ENCODE measurements at places on chromosomes 1 and 21.

DNA sequence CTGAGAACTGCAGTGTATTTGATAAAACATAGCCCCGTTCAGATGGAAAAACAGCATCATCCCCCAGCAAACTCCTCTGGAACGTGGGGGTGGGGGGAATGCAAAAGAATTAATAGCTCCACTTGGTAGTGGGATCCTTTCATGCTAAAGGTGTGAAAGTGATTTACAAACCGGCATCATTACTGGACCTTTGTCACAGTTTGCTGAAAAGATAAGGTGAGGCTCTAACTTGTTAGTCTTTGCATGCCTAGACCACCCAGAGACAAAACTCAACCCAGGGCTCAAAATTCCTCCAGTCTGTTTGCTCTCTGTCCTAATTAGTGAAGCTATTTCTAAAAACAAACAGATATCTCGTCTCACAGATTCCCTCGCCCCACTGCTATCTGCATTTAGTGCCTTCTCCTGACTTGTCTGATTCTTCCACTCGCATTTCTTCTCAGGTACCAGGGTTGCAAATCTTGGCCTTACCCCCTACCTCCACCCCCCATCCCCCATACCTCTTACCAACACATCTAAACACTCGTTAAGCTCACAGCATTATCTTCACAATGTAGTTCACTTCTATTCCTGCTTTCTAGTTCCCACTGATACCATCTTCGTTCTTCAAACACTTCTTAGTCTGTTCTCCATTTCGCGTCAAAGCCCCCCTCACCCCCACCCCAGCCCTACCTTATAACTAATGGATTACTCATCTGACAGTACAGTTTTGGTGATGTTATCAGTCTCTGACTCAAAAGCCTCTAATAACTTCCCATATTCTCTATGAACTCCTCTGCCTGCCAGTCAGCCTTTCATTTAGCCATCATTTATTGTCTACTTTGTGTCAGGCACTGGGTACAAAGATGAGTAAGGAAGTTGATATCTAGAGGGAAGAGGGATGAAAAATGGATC, 11.8 kb downstream of the IER5 start:
- DNase-seq, result no peak

DNA sequence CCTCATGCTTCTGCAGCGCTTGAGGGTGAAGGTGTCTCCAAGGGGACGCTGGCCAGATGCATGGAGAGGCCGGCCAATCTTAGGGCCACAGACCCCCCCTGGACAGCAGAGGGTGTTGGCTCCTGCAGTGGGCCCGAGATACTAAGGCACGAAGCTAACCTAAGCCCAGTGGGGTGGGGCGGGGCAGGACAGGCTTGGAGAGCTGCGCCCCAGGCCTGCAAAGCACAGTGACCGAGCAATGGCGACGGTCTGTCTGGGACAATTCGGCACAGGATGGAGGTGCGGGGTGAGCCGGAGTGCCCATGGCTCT, 1.3 kb downstream of the FNDC10 start:
- no peak for DNase-seq

- DNase-seq, result no peak
These were observed 340.7 kb downstream of the ADGRL2 start for GRCh38 chr1:82141390-82141789.

DNA sequence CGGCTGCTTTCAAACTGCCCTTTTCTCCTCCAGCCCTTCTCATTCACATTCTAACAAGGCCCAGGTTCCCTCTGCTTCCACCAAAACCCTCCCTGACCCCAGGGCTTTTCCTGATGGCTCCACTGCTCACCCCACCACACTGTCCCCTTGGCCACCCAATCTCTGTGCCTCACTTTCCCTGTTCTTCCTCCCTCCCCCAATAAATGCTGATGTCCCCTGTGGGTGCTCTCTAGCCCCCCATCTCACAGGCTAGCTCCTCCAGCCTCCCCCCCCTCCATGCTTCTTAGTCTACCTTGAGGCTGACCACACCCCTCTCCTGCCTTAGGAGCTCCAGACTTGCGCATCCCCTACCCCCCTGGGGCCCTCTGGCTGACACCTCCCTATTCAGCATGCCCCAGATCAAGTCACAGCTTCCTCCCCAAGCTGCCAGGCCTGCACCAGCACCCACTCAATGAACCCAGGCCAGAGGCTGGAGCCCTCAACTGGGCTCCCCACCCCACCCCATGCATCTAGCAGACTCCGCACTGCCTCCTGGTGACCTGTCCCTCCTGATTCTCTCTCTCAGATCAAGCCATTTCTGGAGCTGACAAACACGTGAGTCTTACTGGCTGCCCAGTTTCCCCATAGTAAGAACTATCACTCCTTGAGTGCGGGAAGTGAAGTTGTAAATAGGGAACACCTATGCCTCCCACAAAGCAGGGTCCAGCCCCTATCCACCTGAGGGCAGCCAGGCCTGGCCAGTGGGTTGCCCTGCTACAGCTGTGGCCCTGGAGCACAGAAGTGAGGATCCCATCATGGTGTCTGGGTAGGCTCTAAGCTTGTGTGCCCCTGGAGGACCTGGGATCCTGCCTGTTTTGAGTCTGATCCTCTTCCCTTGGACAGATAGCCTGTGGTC, 117.9 kb downstream of the DMRTB1 start:
- no peak for DNase-seq

DNA sequence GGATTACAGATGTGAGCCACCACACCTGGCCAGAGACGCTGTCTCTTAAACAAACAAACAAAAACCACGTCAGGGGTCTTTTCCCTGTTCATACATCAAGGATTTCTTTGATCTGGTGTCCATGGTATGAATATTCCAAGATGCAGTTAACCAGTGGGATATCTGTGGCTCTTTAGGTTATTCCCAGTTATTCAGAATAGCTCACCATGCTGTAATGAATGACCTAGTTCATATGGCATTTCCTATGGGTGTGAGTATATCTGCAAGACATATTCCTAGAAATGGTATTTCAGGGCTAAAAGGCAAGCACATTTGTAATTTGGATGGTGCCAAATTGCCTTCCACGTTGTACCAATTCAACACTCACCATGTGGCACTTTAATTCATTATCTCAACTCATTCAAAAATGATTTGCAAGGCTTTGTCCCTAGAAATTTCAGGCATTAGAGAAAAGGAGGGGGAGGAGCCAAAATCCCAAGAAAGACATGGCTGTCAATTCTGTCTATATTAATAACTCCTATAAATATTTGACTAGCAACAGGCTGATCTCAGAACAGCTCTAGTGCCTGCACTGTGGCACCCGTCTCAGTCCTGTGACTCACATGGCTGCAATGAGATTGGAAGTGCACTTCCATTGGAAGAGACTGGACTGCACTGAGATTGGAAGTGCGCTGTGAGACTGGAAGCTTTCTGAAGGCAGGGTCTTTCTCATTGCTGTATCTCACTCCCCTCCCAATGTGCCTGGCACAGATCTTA, 6.0 kb upstream of the STMN1 start:
- DNase-seq, result no peak

DNA sequence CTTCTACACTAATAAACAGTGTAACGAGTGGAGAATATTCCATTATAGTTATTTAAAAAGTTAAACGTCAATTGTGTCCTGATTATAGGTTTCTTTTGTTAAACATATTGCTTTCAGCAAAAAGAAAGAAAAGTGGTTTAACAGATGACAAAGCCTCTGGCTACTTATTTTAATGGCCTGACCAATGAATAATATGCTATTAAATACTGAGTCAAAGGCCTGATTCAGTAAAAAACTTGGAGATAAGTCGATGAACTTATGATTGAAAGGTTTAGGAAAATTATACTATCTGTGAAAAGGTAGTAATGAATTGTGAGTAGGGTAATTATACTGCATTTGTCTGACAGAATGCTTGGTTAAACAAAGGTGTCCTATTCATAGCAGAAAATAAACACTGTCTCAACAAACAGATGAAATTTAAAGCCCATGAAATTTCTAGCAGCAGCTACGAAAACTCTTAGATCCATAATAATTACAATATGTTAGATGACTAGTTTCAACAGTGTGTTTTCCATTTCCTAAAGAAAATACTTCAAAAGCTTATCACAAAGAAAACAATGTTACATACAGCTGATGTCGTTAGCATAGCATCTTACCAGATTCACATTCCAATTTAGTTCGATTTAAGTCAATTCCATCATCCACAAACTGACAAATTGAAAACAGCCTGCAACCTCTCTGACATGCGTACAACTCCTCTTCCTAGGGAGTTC, 6.2 kb downstream of the TMEM59 start:
- no peak for DNase-seq

DNA sequence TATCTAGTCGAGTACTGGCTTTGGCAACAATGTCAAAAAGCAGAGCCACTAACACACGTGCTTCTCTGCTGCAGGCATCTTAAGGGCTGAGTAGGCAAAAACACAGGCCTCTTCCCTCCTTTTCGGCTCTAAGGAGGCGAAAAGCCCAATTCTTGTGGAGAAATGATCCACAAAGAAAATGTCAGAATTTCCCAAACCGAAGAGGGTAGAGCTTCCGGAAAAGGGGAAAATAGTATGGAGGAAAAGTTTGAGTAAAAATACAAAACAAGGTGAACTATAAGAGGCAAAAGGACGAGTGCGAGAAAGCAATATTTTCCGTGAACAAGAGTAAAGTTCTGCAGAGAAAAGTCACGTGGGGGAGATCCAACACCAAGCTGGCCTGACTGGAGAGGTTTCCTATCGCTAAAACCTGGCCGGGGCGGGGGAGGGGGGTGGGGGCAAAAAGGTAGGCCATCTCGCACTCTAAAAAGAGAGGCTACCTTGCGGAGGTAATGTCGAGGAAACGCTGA, 551 bp downstream of the ZRANB2 start:
- no peak for DNase-seq

DNA sequence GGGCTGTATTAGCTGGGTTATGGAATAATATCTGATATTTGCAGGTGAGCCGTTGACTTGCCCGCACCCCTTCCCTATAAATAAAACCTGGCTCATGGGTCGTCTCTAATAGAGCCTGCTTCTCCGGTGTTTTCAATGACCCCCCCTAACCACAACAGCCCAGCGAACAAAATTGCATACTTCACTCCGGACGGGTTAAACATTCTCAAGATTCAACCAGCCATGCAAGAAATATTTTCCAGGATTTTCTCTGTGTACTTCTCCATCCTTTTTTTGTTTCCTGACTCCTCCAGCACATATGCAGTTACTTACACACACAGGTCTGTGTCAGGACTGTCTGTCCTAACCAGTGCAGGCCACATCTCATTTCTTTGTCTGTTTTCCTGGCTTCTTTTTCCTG, 267.7 kb downstream of the ZNF648 start:
- no peak for DNase-seq

DNA sequence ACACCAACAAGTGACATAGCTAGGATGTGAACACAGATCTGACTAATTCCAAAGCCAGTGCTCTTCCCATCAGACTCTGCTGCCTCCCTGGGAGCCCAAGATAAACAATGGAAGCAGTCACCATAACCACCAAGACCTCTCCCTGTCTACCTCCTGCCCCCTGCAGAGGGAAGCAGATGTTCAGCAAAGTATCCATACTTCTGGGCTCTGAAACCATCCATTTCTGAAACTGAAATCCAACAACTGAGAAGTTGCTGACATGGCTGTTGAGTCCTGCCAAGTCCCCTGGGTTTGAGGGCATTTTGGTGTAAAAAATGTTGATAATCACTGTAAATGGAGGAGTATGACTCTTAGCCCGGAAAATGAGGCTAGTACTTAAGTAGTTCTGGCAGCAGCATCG, 102.1 kb downstream of the TYW3 start:
- no peak for DNase-seq

GRCh38 chr21:22762463-22762862, 1764.3 kb downstream of the NCAM2 start:
- DNase-seq, result no peak

DNA sequence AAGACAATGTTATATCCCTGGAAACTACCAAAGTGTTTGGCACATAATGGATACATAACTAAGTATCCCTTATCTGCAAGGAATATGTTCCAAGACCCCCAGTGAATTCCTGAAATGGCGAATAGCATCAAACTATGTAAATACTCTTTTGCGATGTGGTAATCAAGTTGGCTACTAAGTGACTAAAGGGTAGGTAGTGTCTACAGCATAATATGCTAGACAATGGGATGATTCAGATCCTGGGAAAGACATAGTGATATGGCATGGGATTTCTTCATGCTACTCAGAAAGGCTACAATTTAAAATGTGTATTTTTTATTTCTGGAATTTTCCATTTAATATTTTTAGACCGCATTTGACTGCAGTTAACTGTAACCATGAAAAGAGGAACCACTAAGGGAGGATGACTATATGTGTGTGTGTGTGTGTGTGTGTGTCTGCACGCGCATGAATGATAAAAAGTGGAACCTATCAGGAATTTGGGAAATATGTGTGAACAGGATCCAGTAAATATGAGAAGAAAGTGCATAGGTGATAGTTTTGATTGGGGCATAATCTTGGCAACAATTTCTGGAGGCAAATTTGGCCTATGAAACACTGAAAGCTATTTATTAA, 1899.9 kb downstream of the NCAM2 start:
- DNase-seq, result no peak

GRCh38 chr1:59218521-59219236, 78.2 kb upstream of the FGGY start:
- DNase-seq, result no peak

DNA sequence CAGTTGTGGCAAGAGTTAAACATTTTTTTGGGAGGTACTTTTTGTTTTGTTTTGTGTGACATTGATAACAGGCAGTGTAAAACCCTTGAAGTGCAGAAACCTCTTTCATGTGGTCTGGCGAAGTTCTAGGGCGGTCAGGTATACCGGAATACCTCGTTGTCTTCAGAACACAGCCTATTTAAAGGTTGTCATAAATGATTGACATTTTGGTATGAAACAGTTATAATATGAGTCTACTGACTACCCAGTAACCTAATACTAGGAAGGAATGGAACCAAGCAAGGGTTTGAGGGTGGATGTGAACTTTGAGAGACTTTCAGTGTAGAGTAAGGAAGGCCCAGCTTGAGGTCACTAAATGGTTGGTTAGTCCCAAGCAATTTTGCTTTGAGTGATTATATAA, 40.5 kb downstream of the PATJ start:
- DNase-seq, result no peak

GRCh38 chr1:19435851-19436455, 49.4 kb downstream of the CAPZB start:
- no peak for DNase-seq

DNA sequence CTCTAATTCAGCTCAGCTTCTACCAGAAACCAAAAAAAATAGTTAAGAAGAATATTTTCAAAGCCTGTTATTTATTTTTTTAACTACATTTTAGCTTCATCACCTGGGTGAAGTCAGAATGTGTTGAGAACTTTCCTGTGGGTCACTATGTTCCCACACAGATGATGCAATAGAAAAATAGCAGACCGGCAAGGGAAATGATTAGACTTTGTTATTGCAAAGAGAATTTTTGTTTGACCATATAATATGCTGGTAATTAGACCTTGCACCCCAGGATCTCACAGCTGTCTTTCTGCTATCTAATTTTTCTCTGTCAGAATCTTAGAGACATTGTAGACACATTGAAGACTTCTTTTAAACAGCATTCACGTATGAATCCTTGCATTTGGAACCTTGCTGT, 299.3 kb downstream of the TBX15 start:
- DNase-seq, result no peak

GRCh38 chr21:26946744-26947446, 20.0 kb downstream of the ADAMTS5 start:
- DNase-seq, result no peak

All from CMK (cell line).